ENCODE measurements at places on chromosomes 2 and 18.
A peak's percentile ranks its signal among the peaks of the same experiment; 100 is the strongest.

- DNase-seq = no peak
Observed at GRCh38 chr2:205712508-205712907, 30.2 kb downstream of the NRP2 start.

DNA sequence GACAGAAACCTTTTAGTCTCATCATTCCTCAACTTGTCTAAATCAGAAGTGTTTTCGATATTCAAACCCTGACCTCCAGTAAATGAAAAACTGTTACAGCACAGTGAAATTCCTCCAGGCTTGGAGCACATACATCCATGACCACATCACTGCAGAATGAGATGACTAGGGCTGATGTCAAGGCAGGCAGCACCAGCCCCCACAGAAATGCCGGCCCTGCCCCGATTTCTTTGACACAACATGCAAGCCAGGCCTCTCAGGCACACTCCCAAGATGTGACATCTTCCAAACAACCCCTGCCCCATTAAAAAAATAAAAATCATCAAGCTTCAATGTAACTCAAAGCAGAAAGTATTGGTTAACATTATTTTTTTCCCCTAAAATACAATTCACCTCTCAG, 103.3 kb downstream of the CTAGE1 start:
- DNase-seq = peak; percentile 57

- DNase-seq = no peak
Observed at GRCh38 chr2:122856696-122857095, 1101.2 kb downstream of the TSN start.

GRCh38 chr18:4888251-4889040, 308.6 kb downstream of the AKAIN1 start:
- no peak for DNase-seq

DNA sequence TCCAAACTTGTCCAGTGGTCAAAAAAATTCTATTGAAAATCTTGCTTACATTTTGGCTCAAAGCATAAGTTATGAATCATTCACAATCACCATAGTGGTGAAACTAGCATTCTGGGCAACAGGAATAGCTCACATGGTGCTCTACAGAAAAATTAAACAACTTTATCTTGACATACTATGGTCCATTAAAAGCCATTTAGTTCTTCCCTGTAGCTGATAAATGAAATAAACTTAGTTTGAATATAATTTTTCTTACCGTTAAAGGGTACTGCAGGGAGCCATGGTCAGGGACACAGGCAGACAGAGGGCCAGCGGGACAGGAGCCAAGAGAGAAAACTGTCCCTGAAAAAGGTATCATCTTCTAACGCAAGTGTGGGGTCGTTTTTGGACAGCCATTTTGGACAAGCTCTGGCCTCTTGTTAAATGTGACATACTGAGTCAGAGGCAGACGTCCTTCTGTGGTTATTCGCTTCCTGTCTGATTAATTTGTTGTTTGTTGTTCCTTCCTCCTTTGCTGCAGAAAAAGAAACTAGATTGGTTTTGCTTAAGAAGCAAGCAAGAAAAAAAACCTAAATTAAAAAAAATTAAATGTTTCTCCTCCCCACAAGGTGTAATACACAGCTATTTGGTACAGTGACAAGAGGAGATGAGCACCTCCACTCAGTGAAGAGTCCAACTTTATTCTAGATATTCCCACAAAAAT, at the start of gene WIPF1:
TSS of gene WIPF1 (minus strand) at position 460 of the 703 bp plus-strand sequence. CDS start 12,231 bp downstream, outside the sequence.
- DNase-seq = peak; percentile 39

DNA sequence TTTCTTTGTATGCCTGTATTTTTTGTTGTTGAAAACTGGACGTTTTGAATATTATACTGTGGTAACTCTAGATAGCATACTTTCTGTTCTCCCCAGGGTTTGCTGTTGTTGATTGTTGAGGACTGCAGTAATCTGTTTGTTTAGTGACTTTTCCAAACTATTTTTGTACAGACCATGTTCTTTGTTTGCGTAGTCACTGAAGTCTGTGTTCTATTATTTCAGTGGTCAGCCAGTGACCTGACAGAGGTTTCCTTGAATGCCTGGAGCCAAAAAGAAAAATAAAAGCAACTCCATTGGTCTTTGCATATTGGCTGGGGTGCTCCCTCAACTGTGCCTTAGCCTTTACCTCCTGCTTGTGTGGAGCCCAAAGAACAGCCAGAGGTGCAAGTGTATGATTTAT, 42.7 kb upstream of the PHLPP1 start:
- DNase-seq = no peak

DNA sequence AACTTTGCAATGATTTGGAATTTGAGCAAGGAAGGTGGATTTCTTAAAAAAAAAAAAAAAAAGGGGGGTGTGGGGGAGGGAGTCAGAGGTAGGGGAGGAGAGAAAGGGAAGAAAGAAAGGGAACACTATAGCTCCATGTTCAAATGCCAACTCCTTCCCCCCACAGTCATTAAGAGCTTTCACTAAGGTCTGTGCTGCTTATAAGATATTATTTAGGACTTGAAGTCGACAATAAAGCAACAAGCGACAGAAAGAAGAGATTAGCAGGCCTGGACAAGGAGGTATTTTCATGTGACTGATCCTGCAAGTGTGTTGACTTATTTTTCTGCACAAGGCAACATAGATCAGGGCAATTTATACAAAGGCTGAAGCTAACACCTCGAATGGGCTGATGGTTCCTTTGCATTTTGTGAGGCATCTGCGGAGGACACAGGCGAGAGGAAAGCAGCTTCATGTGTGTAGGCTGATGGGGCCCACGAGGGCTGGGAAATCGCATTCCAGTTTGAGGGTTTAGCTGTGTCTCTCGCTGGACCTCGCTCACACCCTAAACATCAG, 382.0 kb downstream of the SOX11 start:
- no peak for DNase-seq

Data from AG09309 (cell line).